ENCODE measurements at places on chromosomes 13 and 19.
A peak's percentile ranks its signal among the peaks of the same experiment; 100 is the strongest.

DNA sequence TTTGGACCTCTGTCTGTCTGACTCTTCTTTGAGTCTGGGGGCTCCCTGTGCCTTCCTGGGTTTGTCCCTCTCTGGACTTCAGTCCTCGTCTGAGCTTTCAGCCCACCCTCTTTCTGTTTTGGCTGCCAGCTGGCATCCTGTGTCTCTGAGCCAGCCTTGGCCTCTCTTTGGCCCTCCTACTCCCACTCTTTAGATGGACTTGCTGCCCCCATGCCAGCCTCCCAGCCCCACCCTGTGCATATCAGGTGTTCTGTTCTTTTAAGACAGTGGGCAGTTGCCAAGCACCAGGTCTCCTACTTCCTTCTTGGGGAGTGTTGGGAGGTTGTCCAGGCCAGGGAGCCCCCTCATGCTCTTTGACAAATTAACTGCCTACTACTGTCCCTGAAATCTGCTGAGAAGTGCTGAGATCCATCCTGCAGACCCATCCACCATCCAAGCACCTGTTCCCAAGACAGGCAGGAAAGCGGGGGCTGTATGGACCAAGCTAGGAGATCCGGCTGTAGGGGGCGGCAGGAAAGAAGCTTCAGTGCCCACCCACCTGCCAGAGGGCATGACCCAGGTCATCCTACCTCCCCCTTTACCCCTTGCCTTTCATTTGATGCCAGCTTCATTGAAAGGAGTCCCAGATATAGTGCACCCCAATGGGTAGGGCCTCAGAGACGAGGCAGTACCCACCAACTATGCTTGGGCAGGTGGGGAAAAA lies 9.6 kb downstream of the CIC start:
- DNase-seq: no peak

- DNase-seq: no peak
Observed at GRCh38 chr13:32587811-32588170, 1.5 kb downstream of the PDS5B start.

GRCh38 chr13:97768134-97768533 lies 185.3 kb upstream of the IPO5 start:
- DNase-seq: no peak

- no peak for DNase-seq
Observed at GRCh38 chr13:87107651-87108050, 563.5 kb upstream of the SLITRK5 start.

GRCh38 chr13:68261105-68261504 lies 1031.0 kb upstream of the PCDH9 start:
- no peak for DNase-seq

DNA sequence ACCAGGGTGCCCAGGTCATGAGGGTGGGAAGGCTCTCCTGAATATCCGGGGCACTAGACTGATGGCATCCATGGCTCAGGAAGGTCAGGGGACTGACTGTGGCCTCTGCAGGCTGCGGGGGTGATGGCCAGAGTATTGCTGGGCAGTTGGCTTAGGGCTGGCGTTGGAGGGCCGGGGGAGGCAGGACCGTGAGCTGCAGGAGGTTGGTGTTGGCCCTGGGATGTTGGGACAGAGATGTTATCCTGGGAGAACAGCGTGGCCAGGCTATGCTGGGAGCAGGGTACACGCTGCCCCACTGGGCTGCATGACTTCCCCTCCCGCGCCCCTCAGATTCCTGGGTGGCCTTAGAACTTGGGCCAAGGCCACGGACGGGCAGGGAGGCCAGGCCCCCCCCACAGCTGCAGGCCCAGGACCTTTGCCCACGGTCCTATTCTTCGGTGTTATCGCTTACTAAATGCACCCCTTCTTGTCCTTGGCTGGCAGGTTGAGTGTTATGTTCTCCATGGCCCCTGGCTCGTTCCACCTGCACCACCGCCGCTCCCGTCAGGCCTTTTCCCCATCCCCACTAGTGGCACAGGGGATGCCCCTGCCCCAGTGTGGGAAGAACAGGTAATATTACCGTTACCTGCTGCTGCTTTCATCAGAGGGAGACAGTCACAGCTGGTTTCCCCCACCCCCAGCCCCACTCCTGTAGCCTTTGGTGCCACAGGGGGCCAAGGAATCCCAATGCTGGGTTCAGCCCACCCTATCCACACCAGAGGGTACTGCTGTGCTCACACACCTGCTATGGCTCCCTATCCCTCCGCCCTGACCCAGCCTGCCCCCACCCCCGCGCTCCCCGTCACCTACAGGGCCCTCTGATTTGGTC lies 3.2 kb upstream of the ISYNA1 start:
- no peak for DNase-seq

DNA sequence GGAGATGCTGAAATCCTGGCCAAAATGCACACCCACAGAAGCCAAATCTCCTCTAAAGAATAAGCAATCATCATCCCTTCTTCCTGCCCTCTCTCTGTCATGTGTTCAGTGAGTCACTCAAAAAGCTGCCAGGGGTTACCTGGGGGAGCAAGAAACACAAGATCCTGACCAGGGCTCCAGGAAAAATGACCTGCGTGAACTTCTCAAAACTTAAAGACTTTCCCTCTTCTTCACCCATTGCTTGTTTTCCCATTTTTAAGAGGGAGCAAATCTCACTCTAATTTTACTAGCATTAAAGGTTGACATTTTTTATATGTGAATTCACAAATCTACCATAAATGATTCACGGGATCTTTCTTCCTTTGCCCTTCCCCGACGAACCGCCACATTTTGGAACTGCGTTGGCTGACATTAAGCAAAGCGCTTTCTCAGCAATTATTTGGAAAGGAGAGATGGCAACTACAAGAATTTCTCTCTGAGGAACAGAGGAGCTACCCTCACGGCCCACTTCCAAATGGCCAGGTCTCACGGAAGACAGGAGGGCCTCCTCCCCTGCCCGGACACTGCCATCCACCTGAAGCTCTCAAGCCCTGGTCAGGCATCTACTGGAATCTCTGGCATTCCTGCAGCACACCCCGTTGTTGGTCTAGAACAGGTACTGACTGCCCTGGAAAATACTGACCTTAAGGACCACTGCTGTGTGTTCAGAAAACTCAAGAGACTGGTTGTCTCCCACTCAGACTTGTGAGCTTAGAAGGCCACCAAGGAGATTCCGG lies 14.2 kb downstream of the TSHZ3 start:
- no peak for DNase-seq

DNA sequence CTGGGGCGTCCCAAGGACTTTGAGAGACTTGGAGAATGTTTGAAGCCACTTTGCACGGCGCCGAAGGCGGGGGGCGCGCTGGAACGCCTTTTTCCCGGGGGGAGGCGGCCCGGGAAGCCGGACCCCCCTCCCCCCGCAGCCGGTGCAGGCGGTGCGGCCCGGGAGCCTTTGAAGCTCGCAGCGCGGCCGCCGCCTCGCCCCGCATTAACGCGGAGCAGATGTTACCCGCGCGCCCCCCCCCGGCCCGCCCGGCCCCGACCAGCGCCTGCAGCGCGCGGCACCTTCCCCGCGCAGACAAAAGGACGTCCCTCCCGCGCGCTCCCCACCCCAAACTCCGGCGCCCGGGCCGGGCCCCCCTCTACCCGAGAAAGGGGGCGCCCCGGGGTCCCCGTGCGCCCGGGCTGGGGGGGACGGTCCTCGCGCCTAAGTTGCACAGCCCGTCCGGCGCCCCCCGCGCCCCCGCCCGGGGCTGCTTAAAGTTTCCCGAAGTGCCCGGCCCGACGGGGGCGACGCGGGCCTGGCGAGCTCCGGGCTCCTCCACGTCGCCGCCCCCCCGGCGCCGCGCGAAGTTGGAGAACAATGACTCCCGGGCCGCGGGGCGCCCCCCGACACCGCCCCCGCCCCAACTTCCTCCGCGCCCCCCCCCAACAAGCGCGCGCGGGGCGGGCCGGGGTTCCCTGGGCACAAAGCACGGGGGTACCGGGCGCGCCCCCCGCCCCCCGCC lies 685 bp downstream of the TCF3 start:
- DNase-seq: peak; percentile 27

- no peak for DNase-seq
Observed at GRCh38 chr13:47546391-47547225, 454.5 kb downstream of the SUCLA2 start.

DNA sequence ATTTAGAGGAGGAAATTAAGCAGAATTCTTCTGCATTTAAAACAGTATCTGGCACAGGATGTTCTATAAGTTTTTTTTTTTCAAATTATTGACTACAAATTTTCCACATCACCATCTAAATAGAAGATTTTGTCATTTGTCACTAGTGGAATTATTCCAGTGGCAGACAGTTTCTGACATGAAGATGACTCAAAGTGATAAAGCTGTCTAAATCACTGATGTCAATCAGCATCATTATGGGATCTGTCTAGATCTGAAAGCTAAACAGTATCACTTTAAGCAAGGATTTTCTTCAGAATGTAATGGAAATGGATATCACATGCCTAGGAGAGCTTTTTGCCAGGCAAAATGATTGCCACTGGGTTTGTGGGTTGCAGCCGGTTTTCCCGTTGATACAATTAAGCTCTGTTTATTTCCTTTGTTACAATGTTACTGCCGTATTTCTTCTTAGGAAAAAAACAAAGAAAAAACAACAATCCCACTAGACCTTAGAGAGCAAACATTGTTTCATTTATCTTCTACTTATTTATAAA lies 1657.0 kb upstream of the PRR20A start:
- no peak for DNase-seq

DNA sequence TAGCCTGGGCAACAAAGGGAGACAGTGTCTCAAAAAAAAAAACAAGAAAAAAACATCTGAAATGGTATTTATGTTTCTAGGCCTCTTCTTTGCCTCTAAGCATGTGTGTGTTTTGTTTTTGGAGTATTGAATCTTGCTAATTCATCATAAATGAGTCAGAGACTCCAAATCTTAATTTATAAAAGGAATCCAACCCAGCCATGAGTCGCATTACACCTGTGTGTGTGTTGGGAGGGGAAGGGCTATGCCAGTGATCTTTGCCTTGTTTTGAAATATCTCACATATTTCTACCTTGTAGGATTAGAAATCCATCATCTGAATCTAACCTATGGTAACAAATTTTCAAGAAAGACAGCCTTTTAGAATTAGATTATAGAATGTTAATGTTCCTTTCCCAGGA lies 4.0 kb downstream of the ZNF331 start:
- DNase-seq: no peak

DNA sequence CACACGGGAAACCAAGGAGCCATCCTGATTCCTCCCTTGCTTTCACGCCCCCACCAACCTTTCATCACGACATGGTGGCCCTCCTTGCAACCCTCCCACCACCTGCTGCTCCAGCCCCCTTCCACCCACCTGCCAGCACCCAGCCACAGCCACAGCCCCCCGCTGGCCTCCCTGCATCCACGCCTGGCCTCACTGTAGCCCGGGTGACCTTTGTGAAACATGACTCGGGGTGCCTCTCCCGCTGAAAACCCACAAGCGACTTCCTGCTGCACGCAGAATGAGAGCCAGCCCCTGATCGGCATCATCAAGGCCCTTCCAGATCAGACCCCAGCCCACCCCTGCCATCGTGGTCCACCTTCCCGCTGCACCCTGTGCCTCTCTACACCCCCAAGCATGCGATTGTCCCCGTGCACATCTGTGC lies 14.9 kb downstream of the POP4 start:
- no peak for DNase-seq

DNA sequence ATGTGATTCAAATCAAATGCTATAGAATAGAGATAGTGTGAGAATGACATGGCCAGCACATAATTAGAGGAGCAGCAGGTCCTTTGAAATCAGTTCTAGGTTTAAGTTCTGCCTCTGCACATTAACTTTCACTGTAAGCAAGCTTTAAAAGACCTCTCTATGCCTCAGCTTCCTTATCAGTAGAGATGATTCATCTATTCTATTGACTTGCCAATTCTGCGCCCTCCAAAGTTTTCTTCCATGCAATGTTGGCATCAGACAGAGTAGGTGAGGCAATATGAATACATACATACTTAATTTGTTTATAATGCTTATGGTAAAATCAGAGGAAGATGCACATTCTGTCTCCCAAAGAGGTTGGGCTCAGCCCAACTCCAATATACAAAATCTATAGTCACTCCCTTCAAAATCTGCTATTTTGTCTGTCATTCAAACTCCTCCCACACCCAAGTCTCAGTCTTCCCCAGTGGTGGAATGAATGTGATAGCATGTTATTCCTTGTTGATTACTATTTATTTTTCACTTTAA lies 525.5 kb downstream of the RFC3 start:
- no peak for DNase-seq

GRCh38 chr19:28394725-28395124 lies 818.2 kb downstream of the UQCRFS1 start:
- no peak for DNase-seq

DNA sequence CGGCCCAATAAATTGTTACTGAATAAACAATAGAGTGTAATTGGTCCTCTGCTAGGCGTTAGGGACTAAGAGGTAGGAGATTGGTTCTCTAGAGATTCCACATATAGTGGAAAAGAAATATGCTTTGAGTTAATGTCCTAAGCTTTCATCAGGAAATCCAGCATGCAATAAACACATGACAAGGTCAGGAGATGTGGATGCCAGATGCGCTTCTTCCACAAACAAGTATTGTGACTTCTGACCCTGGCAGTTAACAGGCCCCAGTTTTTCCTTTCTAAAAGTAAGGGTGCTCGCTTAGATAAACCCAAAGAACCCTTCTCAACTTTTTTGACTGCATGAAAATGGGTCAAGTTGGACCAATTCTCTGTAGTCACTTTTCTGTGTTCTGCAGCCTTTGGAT lies 146.5 kb upstream of the SOX21 start:
- DNase-seq: no peak

GRCh38 chr13:30915691-30916541 lies 9.8 kb downstream of the MEDAG start:
- no peak for DNase-seq

- no peak for DNase-seq
Observed at GRCh38 chr13:111881700-111882099, 185.2 kb upstream of the SOX1 start.

- peak; percentile 62 for DNase-seq
Observed at GRCh38 chr19:43555185-43555770, 20.0 kb downstream of the XRCC1 start.

GRCh38 chr19:5560156-5560555 lies 7.6 kb downstream of the TINCR start:
- no peak for DNase-seq

DNA sequence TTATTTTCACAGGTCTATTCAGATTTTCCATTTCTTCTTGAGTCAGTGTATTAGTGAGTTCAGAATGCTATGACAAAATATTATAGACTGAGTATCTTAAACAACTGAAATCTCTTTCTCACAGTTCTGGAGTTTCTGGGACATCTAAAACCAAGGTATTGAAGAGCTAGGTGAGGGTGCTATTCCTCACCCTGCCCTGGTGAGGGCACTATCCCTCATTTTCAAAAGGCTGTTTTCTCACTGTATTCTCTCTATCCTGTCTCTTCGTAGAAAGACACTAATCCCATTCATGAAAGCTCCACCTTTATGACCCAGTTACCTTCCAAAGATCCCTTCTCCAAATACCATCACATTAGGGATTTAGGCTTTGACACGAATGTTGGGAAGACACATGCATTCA lies 1617.1 kb downstream of the PCDH9 start:
- no peak for DNase-seq
